SIG-M5 (cell line): ENCODE measurements at places on chromosomes 7 and 10.
A peak's percentile ranks its signal among the peaks of the same experiment; 100 is the strongest.

GRCh38 chr7:21543528-21544302 is 876 bp downstream of the DNAH11 start:
- no peak for DNase-seq

GRCh38 chr7:80335511-80336231 is 176.2 kb downstream of the GNAT3 start:
- no peak for DNase-seq

- DNase-seq: no peak
Measured at GRCh38 chr10:125003901-125004467, 62.1 kb downstream of the ZRANB1 start.

DNA sequence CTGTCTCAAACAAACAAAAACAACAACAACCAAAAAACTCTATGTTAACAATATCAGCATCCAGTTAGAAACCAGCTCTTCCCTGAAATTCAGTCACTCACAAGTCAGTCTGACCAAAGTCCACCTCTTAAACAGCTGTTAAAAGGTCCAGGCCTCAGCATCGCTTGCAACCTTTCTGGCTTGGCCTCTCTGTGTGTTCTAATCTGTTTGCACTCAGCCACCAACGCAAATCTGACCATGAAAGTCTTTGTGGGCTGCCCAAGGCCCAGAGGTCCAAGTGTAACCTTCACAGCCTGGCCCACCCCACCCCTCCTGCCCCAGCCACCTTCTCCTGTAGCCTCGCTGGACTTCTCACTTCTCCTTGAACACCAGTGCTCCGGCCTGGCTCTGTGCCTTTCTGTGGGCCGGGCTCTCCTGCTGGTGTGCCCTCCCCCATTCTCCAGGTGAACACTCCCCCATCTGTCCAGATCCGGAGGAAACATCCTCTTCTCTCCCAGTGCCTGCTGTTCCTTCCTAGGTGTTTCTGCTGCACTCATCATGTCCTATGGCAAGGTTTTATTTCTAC is 72.2 kb upstream of the EFCAB10 start:
- DNase-seq: no peak

DNA sequence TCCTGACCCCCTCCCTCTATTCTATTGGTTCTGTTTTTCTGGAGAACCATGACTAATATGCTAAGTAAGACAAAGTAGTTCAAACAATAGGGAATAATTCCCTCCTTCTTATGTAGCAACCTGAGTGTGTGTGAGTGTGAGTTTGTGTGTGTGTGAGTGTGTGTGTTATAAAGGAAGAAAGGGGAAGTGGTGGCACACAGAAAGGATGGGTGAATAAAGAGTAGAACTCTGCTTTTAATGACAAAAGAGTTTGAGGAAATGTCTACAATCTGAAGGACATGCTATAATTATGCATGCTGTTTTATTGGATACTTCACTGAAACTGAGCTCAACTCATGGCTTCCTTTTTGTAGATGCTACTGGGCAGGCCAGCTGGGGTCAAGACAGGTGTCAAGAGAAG is 489.5 kb downstream of the REEP3 start:
- DNase-seq: no peak

- no peak for DNase-seq
Measured at GRCh38 chr10:110501142-110501937, 3.6 kb downstream of the DUSP5 start.

- DNase-seq: no peak
Measured at GRCh38 chr7:1777122-1777521, 107.0 kb downstream of the ELFN1 start.

GRCh38 chr7:18425838-18426445 is 69.6 kb upstream of the HDAC9 start:
- no peak for DNase-seq

DNA sequence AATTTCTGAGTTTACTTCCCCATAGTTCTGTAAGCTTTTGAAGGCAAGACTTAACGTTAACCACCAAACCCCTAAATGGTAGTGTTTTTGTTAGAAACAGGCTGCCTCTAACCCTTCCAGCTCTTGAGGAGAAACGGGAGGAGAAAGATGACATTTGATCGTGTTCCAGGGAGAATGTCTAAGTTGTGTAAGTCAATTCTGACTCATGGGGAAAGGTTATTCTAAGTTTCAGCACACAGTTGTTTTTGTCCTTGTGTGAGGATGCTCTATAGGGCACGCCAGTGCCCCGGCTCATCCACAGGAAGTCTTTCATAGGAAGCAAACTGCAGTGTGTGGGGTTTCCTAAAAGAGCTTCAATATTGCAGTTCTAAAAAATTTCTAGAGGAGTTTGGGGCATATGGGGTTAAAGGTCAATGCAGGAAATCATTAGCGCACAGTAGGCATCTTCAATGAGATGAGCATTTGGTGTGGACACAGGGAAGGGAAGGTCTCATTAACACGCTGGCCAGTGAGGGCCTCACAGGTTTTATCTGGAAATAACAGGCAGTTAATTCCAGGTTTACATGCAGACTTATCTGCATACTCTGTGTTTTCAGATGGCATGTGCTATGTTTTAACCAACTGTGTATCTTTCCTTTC is 638.2 kb upstream of the IGFBP3 start:
- DNase-seq: no peak

GRCh38 chr7:42611289-42611928 is 300.5 kb downstream of the C7orf25 start:
- no peak for DNase-seq

- DNase-seq: no peak
Measured at GRCh38 chr10:34137955-34138354, 677.1 kb downstream of the PARD3 start.

DNA sequence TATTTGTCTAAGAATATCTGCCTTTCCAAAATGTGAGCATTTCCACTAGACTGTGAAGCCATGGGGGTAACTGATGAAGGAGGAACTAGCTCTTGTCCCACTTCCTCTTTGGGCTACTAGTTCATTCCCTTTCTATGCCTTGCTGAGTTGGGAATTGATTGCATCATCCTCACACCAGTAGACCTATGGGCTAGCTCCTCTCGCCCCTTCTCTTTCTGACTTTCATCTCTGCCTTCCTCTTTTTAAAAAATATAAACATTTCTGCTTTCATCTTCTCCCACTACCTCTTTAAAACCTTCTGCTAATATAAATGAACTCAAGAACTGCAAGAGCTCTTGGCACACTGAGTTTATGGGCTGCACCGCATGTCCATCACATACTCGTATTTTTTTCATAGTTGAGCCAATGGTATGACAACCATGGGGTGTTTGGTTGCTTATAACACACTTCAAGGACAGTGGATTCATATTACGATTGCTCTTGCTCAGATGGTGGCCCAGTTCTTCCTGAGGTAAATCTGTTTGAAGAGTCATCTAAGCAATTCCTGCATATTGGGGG is 182.0 kb downstream of the REEP3 start:
- peak; percentile 94 for DNase-seq

- DNase-seq: no peak
Measured at GRCh38 chr7:83271212-83272099, 108.8 kb upstream of the PCLO start.
